ENCODE measurements at places on chromosomes 6 and 20.

DNA sequence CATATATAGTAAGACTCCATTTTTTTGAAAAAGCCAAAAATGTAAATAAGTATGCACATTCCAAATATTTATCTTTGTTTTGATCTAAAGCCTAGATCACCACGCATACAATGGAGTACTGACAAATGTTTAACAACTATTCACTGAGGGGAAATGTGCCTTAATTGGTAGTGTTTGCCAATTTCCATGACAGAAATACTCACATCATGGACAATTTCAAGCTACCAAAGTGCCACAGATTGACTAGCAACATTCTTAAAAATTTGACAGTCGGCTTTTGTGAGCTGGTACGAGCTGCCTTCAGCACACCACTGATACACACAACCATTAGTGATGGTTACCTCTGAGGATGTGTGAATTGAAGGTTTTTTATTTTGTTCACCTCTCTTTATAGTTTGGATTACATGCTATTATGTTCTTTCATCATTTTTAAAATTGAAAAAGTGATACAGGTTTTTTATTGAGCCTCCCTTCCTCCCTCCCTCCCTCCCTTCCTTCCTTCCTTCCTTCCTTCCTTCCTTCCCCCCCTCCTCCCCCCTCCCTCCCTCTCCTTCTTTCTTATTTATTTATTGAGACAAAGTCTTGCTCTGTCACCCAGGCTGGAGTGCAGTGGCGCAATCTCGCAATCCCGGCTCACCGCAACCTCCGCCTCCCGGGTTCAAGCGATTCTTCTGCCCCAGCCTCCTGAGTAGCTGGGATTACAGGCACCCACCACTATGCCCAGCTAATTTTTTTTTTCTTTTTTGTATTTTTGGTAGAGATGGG, 19.2 kb downstream of the SMPDL3A start:
- no peak for DNase-seq

GRCh38 chr20:3901706-3902440, 12.7 kb downstream of the PANK2 start:
- no peak for DNase-seq

- no peak for DNase-seq
Measured at GRCh38 chr6:99603421-99604165, 3.0 kb upstream of the PRDM13 start.

DNA sequence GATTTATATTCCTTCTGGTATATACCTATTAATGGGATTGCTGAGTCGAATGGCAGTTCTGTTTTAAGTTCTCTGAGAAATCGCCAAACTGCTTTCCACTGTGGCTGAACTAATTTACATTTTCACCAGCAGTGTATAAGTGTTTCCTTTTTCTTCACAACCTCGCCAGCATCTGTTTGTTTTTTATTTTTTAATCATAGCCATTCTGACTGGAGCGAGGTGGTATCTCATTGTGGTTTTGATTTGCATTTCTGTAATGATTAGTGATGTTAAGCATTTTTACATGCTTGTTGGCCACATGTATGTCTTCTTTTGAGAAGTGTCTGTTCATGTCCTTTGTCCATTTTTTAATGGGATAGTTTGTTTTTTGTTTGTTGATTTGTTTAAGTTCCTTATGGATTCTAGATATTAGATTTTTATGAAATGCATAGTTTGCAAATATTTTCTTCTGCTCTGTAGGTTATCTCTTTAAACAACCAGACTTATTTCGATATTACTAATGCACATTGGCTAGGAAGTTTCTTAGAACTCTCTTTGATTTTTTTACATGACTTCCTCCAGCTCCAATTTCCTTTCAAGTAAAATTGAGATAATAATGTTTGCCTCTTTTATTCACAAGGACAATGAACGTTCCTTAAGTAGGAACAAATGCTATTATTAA, 12.2 kb upstream of the VNN1 start:
- DNase-seq, result no peak

DNA sequence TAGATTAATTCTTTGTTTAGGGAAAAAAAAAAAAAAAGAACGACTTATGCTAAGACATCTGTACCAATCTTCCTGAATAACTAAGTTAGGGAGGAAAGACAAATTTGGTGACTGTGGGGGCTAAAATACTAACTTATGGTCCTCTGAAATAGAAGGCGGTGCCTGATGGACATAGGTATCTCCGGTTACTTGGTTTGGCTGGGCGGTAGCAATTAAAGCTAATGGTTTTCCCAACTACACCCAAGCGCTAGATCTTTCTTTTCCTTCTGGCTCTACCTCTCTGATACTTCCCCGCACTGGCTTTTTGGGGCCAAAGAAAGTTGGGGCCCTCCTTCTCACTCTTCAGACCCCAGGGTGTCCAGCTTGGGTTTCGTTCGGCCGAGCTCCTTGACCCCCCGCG, 1.0 kb upstream of the RBM24 start:
- no peak for DNase-seq

DNA sequence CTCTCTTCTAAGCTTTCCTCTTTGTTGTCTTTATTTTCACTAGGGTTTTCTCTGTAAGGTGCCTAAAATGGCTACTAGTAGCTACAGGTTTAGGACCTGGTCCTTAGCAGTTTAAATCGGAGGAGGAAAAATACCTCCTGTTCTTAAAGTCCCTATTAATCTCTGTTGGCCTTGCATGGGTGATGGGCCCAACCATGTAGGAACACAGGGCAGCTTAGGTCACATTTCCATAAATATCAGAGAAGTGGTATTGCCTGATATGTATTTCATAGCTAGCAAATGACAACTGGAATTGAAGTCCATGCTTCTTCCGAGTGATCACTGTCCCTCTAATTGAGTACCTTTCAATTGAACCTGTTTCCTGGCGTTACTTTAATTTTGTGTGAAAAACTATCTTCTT, 70.0 kb downstream of the LAMA2 start:
- no peak for DNase-seq

DNA sequence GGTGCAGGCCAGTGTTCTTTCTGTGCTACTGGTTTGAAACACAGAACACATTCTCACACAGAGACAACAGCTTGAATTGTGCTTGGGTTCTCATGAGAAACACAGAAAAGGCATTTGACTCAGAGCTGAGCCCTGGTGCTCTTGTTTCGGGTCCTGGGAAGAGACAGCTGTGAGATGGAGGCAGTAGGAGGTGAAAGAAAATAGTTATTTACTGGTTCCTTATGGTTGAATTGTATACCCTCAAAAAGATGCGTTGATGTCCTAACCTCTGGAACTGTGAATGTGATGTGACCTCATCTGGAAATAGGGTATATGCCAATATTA, 87.1 kb upstream of the RPS6KA2 start:
- DNase-seq, result no peak

GRCh38 chr6:42177514-42178364, 4.6 kb downstream of the GUCA1A start:
- DNase-seq, result no peak

DNA sequence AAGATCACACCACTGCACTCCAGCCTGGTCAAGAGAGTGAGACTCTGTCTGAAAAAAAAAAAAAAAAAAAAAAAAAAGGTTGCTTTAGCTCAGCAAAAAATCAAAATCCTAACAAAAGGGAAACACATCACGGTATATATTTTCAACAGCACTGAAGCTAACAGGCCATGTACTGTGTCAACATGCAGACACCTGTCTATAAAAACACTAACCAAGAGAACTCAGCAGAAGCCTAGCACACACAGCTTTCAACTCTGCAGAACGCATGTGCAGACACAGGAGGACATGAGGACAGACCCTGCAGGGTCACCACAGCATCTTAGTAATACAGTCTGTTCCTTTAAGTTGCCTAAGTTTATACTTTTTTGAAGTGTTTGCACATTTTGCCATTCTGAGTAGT, 13.5 kb downstream of the NINL start:
- no peak for DNase-seq

GRCh38 chr20:38198238-38198861, 33.3 kb upstream of the TGM2 start:
- DNase-seq, result no peak

DNA sequence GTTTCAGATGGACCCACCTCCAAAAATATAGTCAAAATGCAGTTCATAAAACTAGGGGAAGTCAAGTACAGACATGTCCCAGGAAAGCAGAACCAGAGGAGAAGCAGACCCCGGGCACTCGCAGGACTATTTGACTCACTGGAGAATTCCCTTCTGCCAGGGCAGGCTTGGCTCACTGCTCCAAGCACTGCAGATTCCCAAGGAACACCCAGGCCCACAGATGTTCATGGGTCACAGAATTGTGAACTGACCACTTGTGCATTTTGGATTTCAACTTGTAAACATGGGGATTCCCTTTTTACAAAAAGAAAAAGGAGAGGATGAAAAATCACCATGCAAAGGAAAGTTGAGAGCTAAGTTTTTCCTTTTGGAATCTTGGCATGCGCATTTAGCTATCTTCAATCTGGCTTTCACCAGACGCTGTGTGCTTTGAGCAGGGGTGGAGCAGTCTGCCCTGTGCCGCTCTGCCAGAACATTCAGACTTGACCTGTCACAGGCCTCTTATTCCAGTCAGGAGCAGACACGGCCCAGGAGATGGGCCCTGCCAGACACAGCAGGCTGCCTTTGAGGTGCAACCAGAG, 237.5 kb upstream of the TAB2 start:
- no peak for DNase-seq

- DNase-seq, result no peak
Measured at GRCh38 chr20:37945091-37945547, 42.2 kb downstream of the VSTM2L start.

GRCh38 chr6:151121900-151122299, 117.9 kb upstream of the AKAP12 start:
- peak; percentile 95 for DNase-seq

- no peak for DNase-seq
Measured at GRCh38 chr20:25291432-25292133, 43.7 kb downstream of the PYGB start.

DNA sequence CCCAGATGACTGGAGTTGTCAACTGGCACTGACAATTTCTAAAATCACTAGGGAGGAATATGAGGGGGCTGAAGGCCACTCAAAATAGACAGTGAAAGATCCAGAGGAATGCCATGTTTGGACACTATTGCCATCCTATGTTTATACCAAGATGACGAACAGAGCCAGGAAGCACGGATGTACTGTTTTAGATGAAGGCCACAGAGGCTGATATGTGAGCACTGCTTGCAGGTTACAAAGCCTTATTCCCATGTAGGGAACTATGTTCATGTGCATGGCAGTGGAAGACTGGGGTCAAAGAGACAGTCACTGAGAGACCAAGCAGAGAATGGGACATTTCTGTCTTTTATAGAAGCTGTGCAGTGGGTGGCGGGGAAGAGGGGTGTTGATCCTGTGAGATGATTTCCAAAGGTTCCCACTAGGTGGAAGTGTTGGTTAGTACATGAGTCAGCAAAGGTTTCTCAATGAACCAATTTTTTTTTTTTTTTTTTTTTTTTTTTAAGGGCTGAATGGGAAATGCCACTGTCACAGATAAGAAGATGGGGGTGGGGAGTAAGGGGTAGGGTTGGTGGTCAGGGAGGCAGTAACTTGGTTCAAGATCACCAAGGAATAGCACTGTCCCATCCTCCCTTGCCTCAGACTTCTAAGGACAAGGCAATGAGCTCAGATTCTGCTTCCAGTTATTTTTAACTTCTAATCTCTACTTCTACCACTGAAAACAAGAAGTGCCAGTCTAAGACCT, 46.7 kb upstream of the MOCS1 start:
- peak; percentile 2 for DNase-seq

GRCh38 chr6:2633736-2634135, 117.0 kb downstream of the MYLK4 start:
- no peak for DNase-seq

GRCh38 chr6:80439721-80440470, 333.4 kb downstream of the BCKDHB start:
- DNase-seq, result peak; percentile 30

- no peak for DNase-seq
Measured at GRCh38 chr20:38630727-38631126, 29.1 kb downstream of the ARHGAP40 start.

GRCh38 chr6:33958526-33959328, 154.9 kb upstream of the MLN start:
- DNase-seq, result peak; percentile 88

DNA sequence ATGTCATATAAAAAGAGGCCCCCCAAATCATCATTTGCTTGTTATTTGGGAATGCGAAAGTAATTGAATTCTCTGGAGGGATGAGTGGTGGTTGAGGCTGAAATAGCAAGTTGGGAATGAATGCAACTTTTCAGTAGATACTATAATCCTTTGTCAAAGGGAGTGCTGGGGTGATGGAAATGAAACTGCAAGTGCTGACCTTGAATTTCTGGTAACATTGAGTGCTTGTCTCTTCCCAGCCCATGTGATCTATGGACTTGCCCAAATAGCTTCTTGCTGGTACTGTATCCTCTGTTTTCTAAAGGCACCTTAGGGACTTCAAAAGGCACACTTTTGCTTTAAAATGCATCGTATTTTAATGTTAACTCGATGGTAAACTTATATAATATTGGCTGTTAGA, 14.8 kb downstream of the PAQR8 start:
- no peak for DNase-seq

- no peak for DNase-seq
Measured at GRCh38 chr6:157093536-157093935, 229.8 kb downstream of the TMEM242 start.

- DNase-seq, result no peak
Measured at GRCh38 chr6:44735630-44735963, 348.1 kb downstream of the CDC5L start.

DNA sequence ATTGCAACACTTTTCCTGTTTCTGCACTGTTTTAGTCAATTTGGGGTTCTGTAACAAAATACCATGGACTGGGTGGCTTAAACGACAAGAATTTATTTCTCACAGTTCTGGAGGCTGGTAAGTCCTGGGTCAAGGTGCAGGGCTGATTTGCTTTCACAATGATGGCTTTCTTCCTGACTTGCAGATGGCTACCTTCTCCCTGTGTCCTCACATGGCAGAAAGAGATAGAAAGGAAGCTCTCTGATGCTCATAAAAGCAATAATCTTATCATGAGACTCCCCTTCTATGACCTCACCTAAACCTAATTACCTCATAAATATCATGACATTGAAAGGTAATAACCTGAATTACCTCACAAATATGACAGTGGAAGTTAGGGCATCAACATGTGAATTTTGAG, 511.5 kb upstream of the CITED2 start:
- DNase-seq, result no peak

DNA sequence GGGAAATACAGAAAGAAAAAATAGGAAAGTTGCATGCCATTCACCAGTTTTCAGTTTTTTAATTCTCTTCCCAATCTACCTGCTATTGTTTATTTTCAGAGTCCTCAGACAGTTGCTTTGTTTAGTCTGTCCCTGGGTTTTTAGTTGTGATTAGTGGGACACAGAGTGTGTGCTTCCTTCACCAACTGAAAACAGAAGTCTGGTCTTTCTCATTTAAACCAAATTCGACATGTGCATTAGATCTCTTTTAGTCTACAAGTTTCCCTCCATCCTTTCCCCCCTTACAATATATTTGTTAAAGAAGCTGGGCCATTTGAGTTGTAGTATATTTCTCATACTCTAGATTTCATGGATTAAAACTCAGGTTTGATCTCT, 58.7 kb upstream of the STMND1 start:
- DNase-seq, result no peak

DNA sequence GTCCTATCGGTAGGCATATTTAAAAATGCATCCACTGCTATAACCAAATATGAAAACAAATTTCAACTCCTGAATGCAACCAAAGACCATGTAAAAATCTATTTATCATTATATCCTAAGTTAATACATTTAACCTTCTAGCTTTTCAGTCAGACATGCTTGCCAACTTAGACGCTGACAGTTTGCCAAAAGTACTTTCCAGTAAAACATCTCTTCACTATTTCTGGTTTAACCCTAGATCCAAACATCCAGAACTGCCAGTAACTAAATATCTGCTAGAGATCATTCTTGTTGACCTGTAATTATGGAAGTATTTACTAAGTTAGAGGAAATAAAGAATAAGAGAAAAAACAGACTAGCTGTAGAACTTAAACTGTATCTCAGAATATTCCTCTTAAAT, 210.2 kb upstream of the THEMIS start:
- no peak for DNase-seq
